ENCODE measurements at places on chromosomes 7 and 10.
A peak's percentile ranks its signal among the peaks of the same experiment; 100 is the strongest.

GRCh38 chr7:133477791-133478190 lies 224.9 kb downstream of the EXOC4 start:
- DNase-seq: no peak

- DNase-seq: no peak
Measured at GRCh38 chr10:60985951-60986350, 42.0 kb upstream of the RHOBTB1 start.

- peak; percentile 82 for DNase-seq
Measured at GRCh38 chr10:61943674-61944378, 42.3 kb downstream of the ARID5B start.

DNA sequence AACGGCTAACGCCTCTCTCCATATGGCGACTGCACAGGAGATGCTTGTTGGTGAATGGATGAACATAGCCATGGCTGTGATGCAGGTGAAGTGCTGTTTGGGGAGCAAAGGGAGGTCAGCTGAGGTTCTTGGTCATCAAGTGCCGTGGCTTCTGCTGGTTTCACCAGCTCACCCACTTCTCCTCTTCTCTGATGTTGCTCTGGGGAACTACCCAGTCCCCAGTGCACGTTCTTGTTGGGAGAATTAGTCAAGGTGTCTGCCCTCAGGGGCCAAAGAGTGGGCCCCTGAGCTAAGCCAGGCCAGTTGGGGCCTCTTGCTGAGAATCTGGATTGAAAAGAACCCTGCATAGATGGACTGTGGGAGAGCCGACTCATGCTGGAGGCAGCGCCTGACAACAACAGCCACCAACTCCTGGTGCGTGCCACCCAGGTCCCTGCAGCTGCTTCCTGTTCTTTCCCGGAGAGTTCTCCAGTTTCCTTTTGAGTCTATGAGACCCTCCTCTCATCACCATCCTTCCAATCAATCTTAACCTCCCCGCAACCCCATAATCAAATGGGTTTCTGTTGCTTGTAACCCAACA lies 3.0 kb downstream of the BTBD16 start:
- DNase-seq: no peak

- no peak for DNase-seq
Measured at GRCh38 chr10:11598712-11599397, 12.6 kb downstream of the USP6NL start.

DNA sequence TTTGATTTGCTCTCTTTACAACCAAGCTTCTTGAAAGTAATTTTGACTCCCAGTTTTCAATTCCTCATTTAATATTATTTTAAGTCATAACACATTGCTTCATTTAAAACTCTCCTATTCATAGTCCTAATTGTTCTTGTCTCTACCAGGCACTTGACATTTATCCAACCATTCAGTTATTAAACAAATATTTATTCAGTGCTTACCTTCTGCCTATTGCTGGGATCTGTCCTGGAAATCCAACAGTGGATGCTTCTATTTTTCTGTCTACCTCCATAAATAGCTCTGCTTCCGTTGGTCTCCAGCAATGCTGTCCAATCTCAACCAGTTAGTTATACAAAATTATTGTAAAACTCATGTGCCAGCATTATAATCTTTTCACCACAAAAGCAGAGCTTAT lies 615.1 kb downstream of the ZWINT start:
- DNase-seq: no peak

All from NAMALWA (cell line).